ENCODE measurements at places on chromosomes 16 and 17.

DNA sequence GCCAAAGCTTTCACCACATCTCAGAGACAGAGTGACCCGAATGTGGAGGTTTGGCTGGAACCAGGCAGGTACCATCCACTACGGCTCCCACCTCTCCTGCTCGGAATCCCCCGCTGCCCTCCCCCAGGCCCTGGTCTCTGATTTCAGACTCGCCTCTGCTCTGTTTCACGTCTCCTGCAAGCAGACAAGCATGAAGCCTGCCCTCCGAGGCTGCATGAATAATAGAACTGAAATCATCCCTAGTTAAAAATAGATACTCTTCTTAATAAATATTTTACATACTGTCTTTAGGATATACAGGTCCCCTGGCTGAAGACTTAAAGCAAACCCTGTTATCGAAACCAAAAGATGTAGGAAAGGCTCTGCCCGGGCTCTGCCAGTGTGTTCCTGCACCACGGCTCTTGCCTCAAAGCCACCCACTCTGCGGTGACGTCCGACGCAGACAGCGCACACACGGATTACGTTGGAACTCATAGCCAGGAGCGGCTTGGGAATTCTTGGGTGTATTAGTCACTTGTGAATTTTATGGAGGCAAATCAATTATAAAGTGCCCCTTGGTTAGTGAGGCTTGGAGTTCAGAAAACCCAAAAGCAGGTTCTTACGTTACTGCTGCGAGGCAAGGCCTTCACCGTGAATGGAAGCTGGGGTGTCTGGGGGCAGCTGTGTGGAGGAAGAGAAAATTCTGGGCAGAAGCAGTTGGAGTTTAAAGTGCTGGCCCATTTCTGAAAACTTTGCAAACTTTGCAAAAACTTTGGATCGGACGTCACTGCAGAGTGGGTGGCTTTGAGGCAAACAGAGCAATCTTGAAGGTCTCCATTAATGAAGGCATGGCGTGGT is 25.6 kb upstream of the NPTX1 start:
- DNase-seq = no peak

- no peak for DNase-seq
These were observed 4.1 kb downstream of the SLC16A5 start for GRCh38 chr17:75091855-75092327.

GRCh38 chr17:21143695-21144094 is 16.9 kb downstream of the DHRS7B start:
- no peak for DNase-seq

GRCh38 chr16:3595110-3595486 is 16.3 kb downstream of the SLX4 start:
- DNase-seq = no peak

DNA sequence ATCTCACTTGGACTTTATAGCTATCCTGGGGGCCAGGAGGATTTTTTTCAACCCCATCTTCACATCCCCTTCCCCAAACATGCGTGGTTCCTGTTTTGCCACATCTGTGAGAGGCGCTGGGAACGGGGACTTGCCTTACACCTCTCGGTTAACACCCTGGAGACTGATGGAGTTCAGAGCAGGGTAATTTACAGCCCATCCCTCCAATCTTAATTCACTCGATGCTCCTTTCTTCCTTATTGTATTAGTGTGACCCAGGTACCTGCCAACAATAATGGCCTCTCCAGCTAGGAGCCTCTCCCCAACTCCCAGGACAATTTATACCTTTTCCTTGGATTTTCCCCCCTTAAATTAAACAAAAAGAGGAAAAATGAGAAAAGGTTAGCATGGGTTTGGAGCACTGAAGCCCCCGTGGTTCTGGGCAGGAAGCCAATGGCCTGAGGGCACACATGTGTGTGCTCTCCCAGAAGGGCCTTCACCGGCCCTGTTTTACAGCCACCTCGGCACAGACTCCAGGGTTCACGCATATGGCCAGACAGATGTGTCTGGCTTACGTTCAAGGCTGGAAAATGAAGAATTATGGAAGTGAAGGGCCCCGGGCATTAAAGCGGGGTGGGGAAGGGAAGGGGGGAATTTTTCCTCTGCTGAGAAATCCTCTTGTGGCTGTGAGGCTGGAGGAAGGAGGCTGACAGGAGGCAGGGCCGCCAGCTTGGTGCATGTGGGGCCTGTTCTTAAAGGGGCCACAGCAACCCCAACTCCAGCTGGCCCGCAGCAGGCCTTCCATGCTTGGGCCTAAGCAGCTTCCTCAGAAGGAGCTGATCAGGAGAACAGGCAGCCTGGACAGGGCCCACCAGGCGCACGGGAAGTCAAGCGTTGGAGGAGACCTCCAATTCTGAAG is 21.4 kb downstream of the HIC1 start:
- DNase-seq = no peak

- DNase-seq = no peak
These were observed 8.9 kb downstream of the MRPL27 start for GRCh38 chr17:50364061-50364458.

DNA sequence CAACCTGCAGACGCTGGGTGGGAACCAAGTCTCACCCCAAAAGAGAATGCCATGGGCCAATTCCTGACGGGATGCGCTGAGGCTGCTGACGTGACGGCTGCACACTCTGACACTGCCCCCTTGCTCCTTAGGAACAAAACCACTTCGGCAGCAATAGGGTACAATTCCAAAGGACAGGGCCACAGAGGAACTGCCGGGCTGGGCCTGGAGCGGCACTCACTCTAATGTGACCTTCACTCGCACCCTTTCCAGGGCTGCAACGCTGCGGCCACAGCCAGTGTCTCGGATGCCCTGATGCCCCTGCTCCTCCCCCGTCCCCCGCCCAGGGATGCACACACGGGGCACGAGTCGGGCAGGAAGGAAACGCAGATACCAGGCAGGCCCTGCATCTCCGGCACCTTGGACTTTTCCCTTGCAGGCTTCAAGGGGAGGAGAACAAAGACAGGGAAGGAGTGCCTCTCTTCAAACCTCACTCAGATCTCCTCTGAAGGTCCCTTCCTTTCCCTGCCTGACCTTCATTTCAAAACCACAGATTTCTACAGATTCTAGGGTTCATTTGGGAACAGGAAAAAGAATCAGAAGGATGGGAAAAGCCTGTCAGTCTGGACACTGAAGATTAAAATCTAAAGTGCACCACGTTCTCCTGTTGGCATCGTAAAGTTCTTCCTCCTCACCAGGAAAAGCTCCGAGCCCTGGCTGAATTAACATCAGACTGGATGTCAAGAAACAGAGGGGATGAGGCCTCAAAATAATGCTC is 2.3 kb downstream of the PITPNA start:
- no peak for DNase-seq

DNA sequence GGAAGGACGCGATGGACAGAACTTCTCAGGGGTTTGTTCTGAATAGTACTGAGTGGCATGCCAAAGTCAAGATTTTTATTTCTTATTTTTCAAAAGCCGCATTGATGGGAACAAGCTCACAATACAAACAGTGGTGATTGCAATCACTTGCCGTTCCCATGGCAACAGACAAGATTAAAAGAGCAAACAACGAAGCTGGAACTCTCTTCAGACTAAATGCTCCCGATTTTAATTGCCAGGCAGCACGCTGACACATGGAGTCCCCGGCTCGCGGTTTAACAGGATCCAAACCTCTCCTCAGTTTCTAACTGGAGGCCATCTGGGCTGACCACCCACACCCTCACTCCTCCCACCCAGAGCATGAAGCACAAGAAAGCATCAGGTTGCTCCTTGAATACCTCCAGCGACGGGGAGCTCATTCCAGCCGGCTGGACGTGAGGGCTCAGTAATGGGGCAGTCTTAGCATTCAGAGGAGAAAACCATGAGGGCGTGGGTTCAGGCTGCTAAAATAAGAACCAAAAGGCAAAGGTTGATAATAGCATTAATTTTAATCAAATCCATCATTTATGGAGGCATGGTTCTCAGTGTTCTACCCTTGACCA is 41.5 kb downstream of the AIPL1 start:
- no peak for DNase-seq

DNA sequence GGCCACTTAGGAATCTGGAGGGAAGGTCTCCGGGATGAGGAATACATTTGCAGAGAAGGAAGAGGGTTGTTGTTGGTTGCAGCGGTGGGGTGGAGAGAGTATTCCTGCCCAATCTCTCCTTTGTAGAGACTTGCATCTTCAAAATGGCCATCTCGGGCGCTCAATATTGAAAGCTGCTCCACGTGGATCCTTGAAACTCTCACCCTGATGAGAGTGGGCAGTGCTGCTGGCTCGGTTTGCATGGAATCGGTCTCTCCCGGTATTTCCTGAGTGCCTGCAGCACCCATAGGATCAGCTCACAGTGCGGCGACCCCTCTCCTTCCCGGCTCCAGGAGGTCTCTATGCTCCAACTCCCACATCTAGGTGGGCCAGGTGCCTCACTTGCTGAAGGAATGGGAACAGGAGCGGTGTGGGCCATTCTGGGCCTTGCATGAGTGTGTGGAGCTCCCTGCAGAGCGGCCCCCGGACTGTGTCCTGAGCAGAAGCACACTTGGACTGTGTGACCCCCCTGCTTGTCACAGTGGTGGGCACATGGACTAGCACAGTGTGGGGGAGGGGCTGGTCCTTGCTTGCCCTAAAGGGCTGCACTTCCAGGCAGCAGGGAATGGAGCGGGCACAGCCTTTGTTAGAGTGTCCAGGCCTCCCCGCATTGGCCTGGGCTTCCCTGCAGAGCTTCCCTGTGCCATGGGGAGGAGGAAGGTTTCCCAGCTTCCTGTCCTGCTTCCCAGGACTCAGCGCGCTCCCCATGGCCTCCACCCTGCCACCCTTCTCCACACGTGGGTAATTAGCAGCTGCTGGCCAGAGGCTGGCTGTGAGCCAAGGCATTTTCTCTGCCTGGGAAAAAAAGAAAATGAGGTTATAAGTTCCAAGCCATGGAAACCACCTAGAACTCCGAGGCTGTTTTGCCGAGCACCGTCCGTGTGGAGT is 139.3 kb downstream of the IRF8 start:
- DNase-seq = no peak

GRCh38 chr16:22373662-22374310 is 633 bp downstream of the CDR2 start:
- no peak for DNase-seq

- no peak for DNase-seq
These were observed 1.6 kb upstream of the LRRC75A start for GRCh38 chr17:16493531-16494046.

- no peak for DNase-seq
These were observed 9.7 kb downstream of the GAA start for GRCh38 chr17:80110927-80111701.

DNA sequence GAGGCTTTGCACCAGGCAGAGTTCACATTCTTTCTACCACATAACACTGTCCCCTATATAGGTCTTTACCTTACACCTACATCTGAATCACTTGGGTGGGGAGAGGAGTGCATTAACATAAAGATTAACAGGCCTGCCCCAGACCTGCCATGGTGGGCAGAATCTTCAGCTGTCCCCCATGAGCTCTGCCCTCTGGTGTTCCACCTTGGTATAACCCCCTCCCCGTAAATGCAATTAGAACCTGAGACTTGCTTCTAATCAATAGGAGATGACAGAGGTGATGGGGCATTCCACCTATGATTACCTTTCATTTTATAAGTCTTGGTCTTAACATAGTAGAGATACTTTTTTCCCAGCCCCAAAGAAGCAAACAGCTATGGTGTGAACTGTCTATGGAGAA is 20.4 kb upstream of the GRIN2A start:
- DNase-seq = no peak

GRCh38 chr16:1188432-1189189 is 35.7 kb downstream of the CACNA1H start:
- DNase-seq = no peak

DNA sequence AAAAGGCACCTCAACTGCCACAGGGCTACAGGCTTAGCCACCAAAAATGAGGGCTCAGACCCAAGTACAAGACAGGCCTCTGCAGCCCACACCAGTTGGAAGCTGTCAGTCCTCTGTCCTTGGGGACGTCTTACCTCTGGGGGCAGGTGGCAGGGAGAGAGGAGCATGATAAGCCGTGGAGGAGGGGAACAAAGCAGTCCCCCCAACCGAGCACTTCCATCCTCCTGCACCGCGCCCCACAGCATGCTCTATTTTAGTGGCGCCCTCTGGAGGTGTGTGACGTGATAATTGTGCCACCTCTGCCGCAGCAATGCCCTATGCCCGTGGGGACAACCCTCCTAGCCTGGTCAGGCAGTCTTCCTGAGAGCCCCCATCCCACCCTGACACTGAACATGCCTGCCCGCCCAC is 13.6 kb downstream of the G6PC3 start:
- no peak for DNase-seq

DNA sequence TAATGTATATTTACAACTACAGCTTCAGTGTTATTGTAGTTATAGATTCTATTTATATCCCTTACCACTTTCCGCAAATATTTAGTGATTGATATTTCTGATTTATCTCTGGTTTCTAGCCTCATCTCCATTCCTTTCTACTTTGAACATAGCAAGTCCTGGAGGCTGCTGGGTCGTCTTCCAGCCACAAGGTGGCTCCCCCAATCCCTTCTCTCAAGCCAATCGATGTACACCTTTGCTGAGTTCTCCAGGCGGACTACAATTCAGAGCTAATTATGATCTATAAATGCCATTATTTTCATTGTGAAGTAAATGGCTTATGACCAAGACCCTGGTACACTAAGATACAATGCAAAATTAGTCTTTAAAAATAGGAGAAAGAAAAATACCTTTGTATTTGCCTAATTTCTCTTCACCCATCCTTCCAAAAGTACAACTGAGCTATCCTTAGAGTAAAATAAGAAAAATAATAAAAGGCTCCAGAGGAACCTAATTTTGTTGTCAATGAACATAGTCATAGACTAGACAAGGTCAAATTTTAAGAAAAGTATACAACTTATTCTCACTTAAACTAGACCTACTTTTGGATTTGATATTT is 122.1 kb downstream of the SKAP1 start:
- peak; percentile 90 for DNase-seq

DNA sequence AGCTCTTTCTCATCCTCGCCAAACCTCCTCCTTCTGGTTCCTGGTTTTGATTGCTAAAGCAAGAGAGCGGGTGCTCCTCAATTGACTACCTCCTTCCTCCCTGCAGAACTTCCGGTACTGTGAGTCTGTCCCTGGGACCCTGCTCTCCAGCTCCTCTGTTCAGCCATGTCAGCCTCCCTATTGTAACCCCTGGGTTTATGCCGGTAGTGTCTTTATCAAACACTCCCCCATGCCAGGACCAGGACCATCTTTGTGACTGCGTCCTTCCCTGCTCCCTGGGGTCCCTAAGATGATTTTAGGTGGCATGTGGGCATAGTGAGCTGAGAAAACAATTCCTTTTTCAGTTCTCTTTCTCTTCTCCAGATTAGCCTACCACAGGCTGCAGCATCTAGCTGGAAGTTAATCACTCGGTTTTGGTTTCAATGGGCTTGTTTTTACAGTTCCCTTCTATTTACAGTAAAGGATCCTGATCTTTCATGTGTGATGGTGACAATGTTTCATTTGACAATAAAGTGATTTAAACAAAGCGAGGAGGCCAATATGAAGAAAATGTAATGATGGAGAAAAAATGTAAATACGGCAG is 27.7 kb upstream of the IL21R start:
- no peak for DNase-seq

GRCh38 chr17:30203471-30203981 is 32.0 kb downstream of the SLC6A4 start:
- DNase-seq = no peak

GRCh38 chr16:783404-784161 is 4.6 kb downstream of the RPUSD1 start:
- no peak for DNase-seq

GRCh38 chr16:23537390-23537789 is 19.8 kb downstream of the EARS2 start:
- no peak for DNase-seq

Measured in NCI-H510A (cell line).